ENCODE measurements at places on chromosomes 16 and 17.

DNA sequence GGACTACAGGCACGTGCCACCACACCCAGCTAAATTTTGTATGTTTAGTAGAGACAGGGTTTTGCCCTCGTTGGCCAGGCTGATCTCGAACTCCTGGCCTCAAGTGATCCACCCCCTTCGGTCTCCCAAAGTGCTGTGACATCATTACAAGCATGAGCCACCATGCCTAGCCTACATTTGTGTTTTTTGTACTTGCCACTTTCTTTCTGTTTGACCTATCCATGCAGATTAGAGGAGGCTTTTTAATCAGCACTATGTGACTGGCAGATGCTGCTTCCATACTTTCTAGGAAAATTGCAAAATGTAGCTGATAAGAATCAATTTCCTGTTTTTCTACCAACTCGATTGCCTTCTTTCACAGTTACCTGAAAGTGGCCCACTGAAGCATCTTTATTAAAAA is 57.3 kb downstream of the B9D1 start:
- DNase-seq, result no peak

DNA sequence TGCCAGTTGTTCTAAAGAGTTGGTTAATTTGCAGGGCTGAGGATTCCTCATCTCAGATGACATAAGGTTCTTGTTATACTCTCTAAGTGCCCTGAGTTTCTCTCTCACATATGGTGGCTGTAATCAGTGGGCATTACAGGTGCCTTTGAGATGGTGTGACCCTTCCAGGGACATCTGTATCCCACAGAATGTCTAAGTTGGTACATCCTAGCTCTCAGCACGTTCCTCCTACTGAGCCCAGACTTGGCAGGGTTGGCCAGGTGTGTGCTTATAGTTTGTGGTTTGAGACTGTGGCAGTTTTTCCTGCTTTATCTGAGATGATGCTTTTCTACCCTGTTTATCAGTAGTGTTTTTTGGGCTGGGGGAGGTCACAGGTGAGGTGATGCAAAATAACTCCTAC is 36.3 kb downstream of the SPECC1 start:
- DNase-seq, result no peak

DNA sequence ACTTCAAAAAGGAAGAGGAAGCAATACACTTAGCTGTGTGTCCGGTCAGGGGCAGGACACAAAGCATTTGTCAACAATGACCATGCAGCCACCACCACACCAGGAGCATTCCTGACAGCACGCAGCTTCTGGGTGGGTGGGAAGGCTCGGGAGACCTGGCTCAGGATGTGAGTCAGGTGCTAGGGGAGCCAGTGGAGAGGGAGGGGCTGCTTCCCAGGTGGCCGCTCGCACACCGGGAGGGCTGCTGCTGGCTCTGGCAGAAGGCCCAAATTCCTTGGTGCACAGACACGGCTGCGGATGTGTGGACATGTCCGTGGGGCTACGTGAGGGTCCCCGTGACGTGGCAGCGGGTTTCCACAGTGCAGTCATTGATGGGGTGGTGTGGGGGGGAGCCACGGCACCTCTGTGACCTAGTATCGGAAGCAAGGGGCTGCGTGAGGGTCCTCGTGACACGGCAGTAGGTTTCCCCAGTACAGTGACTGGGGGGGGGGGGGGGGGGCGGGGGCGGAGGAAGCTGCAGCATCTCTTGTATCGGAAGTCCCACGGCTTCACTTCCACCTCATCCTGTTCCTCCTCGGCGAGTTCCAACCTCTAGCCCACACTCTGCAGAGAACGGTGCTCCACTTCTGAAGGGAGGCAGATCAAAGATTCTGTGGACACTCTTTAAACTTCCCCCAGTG is 112.8 kb downstream of the ZNF778 start:
- no peak for DNase-seq

- no peak for DNase-seq
These were observed 5.7 kb downstream of the OR4D2 start for GRCh38 chr17:58172369-58173071.

DNA sequence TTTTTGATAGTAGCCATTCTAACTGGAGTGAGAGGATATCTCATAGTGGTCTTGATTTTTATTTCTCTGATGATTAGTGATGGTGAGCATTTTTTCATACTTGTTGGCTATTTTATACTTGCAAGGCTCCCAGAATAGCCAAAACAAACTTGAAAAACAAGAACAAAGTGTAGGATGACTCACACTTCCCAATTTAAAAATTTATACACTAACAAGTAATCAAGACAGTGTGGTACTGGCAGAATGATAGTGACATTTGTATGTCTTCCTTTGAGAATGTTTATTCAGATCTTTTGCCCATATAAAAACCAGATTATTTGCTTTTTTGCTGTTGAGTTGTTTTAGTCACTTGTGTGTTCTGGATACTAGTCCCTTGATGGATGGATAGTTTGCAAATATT is 17.8 kb downstream of the SPECC1 start:
- no peak for DNase-seq
